SJSA1 (cell line): ENCODE measurements at places on chromosomes 5 and 9.

DNA sequence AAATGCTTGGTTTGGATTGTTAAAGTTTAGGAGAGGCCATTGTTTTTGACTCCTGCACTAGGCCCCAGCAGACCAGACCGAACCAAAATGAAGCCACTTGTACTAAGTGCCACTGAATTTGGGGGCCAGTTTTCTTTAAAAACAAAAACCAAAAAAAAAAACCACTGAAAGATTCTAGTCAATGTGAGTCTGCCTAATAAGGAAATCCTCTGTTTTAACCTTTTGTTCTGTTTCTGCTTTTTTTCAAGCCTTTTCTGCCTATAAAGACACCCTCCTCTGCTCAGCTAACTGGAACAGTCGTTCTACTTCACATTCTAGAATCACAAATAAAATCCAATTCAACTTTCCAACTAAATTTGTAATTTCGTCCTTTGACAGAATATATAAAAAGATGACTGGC lies 64.9 kb downstream of the SERINC5 start:
- DNase-seq, result no peak

GRCh38 chr5:59330680-59331079 lies 562.8 kb downstream of the PDE4D start:
- no peak for DNase-seq

- no peak for DNase-seq
Measured at GRCh38 chr9:81069923-81070322, 619.4 kb downstream of the TLE1 start.

DNA sequence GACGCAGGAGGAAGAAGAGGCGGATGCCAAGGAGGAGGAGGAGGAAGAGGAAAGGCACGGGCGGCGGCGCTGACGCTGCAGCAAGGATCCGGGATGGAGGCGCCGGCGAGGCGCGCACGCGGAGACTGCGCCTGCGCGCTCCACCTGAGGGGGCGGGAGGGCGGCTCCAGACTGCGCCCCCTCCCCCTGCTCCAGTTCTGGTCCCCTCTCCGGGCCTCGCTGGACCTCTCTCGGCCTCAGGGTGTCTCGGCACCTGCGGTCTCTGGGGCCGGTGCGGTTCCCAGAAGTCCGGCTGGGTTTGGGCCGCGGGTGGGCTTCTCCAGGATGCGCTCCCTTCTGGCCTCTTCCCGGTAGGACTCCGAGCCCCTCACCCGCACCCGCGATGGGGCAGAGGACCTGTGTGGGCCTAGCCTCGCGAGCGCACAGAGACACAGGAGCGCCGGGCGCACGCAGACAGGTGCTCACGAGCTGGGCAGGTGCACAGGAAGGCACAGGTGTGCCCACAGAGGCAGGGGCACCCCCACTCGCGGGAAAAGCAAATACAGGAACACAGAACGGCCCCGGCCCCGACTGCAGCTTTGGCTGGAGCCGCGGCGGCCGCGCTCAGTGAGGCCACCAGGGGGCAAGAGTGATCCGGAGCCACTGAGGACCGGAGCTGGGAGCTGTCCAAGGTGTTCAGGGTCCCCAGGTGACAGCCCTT lies at the start of gene NPDC1:
NPDC1 (minus strand) TSS at position 90 of the 700 bp plus-strand sequence. CDS start 188 bp downstream, outside the sequence.
- DNase-seq, result peak; percentile 33

GRCh38 chr9:115132648-115133047 lies 14.7 kb upstream of the TNC start:
- DNase-seq, result no peak
